DMS79 treated with DMSO at 0.1 percent for 48 hours (cell line): ENCODE measurements at places on chromosomes 5 and 9.

- DNase-seq: no peak
Measured at GRCh38 chr5:144356489-144356888, 185.8 kb downstream of the KCTD16 start.

DNA sequence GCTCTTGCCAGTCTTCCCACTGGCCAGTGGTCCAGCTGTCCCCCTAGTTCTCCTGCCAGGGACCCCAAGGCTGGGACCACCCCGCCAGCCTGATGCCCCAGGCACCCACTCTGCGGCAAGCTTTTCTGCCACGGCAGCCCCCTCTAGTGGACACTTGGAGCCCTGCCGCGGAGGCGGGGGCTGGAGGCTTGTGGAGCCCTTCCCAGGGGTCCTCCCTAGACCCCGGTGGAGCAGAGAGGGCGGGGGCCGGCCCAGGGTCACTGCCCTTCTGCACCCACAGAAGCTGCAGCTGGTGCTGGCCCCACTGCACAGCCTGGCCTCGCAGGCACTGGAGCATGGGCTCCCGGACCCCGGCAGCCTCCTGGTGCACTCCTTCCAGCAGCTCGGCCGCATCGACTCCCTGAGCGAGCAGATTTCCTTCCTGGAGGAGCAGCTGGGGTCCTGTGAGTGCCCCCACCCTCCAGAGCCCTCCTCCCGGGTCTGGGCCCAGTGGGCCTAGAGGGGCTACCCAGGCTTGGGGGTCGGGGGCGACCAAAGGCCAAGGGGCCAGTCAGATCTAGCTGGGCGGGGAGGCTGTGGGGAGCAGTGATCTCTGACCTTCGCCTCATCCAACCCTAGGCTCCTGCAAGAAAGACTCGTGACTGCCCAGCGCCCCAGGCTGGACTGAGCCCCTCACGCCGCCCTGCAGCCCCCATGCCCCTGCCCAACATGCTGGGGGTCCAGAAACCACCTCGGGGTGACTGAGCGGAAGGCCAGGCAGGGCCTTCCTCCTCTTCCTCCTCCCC, 9.1 kb downstream of the EGFL7 start:
- DNase-seq: no peak

DNA sequence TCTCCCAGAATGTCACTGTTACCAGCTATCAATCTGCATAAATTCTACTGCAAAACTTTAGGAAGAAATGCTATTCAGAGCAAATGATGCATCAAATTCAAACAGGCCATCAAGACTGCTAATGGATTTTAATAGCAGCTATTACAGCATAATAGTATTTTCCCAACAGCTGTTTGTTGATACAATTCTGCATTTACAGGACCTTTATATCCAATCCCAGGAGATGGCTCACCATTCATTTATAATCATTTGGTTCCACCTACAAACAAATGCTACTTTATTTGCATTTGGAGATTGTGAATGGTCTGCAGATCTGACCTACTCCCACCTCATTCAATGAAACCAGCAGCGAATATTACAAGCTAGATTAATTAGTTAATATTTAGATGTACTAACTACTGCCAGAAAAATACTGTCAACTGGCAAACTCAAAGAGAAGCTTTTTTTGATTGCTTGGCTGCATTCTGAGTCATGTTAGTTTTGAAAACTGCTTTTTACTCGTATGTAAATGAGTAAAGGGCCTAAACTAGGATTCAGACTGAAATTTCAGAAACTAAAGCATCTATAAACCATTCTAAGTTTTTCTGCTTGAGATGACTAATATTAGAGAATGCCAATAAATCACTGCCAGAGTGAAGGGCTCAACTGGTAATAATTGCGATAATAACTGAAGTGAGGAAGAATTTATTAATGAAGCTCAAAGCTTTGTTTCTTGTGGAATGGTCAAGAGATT, 7.1 kb upstream of the PCA3 start:
- peak; percentile 63 for DNase-seq

DNA sequence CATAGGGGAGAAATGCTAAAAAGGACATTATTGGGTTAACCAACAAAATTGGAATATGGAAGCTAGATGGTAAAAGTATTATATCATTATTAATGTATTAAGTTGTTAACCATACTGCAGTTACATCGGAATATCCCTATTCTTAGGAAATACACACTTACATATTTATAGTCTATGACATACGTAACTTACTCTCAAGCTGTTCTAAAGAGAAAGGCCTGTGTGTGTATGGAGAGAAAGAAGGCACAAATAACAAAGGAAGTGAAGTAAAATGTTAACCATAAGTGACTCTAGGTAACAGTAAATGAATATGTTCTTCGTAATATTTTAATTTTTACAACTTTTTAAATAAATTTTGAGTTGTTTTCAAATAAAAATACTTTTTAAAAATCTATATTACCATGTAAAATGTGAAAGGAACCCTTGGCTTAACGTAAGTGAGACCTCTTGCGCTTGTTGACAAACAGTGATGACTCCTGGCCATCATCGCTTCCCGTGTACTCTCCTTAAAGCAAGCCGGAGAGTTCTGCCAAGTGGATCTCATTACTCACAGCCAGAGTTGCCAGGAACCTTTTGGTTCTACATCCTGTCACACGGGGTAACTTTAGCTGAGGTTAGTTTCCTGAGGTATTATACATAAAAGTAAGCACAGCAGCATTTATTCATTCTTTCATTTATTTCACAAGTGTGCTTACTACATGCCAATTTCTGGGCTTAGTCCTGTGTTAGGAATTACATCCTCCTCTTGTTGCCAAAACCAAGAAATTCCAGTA, 165.4 kb downstream of the EPB41L4A start:
- no peak for DNase-seq

GRCh38 chr5:61076626-61077025, 85.6 kb downstream of the SMIM15 start:
- DNase-seq: no peak

DNA sequence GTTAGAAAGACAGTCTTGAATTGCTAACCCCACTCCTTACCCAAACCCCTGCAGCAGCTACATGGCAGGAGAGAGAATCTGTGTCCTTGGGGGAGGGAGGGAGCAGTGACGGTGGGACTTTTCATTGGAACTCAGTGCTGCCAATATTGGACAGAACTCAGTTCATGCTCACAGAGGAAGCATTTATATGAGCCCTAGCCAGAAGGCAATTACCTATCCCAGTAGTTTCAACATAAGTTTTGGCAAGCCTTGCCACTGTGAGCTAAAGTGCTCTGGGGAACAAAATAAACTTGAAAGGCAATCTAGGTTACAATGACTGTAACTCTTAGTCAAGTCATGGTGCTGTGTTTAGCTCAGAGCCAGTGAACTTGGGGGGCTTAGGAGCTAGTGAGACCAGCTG, 1013.4 kb upstream of the COX7C start:
- DNase-seq: no peak

DNA sequence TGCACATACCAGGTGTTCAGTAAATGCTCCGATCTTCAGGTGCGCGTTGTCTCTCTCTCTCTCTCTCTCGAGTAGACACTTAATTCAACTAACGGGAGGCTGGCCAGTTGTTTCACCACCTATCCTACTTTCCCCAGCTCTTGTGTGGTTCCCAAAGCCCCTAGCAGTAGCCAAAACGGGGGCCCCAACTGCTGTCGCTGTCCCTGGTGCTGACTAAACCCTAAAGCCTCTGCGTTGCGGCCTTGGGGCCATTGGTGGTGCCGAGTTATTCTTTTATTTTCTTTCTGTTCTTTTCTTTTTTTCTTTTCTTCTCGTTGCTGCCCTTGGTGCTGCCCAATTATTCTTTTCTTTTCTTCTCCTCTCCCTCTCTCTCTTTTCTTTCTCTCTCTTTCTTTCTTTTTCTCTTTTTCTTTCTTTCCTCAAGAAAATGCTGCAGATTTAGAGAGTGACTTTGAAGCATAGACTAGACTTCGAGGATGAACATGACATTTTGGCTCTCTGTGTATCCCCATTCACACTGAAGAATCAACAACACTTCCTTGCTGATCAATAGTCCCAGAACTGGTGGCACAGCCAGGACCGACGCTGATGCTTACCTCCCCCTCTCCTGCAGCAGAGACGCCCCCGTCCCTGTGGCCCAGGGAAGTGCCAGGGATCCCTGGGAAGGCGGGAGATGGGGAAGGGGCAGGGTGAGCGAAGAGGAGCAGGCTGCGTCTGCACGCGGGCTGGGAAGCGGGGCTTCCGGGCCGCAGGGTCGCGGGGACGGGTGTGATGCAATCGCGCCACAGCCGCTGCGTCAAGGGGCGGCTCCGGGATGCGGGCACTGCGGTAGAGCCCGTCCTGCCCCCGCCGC, at the start of gene FBLL1:
Gene FBLL1 (plus strand): TSS at position 785 of the 853 bp plus-strand sequence. CDS start 200 bp downstream, outside the sequence.
- no peak for DNase-seq

GRCh38 chr5:94698197-94698596, 79.7 kb downstream of the SLF1 start:
- DNase-seq: no peak

DNA sequence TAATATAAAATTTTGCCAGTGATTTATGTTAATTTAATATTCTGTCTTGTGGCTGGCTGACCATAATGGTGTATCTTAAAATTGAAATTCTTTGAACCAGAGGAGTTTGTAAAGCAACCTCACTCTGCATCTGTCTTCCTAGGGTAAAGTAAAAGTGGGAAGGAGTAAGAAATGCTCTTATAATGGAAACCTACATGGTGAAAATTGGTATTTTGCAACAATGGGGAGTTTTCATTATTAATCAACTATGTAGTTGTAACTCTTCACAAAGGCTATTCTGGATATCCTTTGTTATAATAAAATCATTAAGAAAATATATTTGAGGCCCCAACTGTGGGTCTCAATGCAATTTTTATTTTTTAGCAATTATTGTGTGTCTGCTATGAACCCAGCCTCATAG, 44.2 kb downstream of the SNX30 start:
- no peak for DNase-seq

DNA sequence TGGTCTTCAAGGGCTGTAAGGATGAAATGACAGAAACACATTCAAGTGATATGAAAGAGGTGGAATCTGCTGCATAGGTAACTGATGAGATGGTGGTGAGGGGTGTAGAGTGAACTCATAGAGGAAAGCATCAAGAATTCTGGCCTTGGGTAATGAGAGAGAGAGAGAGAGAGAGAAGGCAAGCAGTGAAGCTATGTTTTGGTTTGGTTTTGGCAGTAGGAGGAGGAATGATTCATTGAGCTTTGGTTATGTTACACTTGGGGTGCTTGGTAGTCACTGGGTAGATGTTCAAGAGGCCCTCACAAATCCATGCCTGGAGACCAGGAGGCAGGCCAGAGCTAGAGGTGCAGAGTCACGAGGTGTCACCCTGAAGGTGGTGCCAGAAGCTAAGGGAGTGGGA, 89.5 kb downstream of the EGFLAM start:
- no peak for DNase-seq

DNA sequence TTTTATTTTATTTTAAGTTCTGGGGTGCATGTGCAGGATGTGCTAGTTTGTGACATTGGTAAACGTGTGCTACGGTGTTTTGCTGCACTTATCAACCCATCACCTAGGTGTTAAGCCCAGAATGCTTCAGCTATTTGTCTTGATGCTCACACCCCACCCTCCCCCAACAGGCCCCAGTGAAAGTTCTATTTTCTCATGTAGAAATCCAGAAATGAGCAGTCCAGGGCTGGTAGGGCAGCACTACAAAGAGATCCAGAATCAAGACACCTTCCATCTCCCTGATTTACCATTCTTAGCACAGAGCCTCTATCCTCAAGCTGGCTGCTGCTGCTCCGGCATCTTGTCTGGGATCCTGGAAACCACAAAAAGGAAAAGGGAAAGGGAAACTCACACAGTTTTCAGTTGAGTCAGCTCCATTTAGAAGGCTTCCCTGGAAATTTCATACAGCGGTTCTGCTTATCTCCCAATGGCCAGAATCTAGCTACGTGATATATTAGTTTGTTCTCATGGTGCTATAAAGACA, 85.4 kb upstream of the SMARCA2 start:
- DNase-seq: no peak

DNA sequence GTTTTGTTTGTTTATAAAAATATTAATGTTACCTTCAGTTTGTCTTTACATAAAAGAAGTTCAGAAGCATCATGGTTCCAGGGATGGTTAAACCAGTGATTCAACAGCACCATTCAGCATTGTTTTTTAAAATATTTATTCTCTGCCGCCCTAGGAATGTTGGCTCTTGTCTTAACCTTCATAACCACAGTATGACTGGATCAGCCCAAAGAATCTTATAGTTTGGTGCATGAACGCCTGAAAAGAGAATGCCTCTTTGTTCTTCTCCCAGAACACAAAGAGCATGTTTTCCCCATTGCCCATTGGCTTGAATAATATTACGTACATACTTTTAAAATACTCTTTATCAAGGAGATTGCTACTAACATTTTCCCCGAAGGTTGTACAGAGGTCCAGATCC, 413.4 kb downstream of the ANXA1 start:
- DNase-seq: no peak

- no peak for DNase-seq
Measured at GRCh38 chr5:72210888-72211678, 103.8 kb downstream of the MAP1B start.

DNA sequence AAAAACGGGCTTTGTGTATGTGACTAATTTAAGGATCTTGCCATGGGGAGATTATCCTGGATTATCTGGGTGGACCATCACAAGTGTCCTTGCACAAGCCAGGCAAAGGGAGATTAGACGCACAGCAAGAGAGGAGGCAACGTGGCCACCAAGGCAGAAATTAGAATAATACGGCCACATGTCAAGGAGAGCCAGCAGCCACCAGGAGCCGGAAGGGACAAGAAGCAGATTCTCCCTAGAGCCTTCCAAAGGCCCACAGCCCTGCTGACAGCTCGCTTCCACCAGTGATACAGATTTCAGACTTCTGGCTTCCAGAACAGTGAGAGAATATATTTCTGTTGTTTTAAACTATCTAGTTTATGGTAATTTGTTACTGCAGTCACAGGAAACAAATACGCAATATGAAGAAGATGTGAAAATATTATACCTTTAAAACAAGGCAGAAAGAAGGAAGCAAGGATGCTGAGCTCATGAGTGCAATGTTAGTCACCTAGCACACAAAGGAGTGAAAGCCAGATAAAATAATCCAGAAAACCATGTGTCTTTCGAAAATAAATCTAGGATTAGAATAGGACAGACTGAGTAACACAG, 28.7 kb upstream of the F2RL1 start:
- no peak for DNase-seq

DNA sequence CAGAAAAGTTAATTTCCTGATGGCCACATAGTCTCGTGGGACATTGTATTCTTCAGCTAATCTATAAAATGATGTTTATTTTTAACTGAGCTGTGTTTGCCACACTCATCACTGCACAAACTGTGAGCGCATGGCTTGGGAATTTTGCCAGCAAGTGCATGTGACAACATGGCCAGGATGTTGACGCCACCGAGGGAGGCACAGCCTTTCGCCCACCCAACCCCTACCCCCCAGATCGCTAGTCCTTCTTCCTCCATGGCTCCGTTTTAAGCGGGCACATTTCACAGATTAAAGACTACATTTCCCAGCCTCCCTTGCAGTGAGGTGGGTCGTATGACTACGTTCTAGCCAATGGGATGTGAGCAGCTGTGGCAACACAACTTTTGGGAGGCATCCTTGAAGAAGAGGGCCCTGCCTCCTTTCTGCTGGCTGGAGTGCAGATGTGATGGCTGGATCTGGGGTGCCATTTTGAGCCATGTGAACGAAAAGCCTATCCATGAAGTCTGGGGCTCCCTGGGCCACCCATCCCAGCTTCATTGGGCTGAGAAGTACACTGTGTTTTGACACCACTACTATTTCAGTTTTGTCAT, 7.9 kb downstream of the NRARP start:
- DNase-seq: no peak

- no peak for DNase-seq
Measured at GRCh38 chr9:126374366-126374781, 47.7 kb downstream of the MVB12B start.

- no peak for DNase-seq
Measured at GRCh38 chr9:98171176-98171925, 21.1 kb downstream of the CORO2A start.

GRCh38 chr9:131595696-131596429, 50.5 kb downstream of the PRRT1B start:
- no peak for DNase-seq
